ENCODE measurements at places on chromosomes 3 and 15.

- peak; percentile 13 for DNase-seq
These were observed 140.0 kb upstream of the MEF2A start for GRCh38 chr15:99425657-99426301.

DNA sequence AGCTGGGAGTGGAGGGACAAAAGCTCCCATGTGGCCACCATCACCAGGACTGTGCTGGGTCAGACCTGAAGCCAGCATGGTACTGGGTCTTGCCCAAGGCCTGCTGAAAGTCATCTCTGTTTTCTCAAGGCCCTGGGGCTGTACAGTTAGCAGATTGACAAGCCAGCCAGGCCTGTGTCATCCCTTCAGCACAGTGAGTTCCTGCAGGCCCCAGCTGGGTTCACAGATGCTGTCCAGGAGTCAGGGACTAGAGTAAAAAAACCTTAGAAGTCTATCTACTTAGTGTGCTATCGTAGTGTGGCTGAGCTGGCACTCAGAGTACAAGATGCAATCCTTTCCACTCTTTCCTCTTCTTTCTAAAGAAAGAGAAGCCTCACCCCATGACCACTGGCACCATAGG is 246.0 kb upstream of the NAALADL2 start:
- DNase-seq, result no peak

DNA sequence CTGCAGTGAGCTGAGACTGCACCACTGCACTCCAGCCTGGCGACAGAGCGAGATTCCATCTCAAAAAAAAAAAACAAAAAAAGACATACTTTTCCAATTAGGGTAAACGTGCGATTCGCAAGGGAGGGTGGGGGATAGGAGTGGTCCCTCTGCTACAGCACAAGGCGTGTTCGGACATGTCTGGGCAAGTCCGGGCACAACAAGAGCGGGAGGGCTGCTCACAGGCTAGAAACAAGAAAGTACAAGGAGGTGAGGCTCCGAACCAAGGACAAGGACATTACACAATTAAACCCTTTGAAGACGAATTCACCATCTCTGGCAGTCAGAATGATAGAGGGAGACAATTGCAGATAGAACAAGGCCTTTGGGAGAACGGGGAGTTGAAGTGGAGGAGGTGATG is 32.2 kb upstream of the BCL2A1 start:
- DNase-seq, result no peak

- no peak for DNase-seq
These were observed 110.9 kb downstream of the VGLL3 start for GRCh38 chr3:86880066-86880465.

DNA sequence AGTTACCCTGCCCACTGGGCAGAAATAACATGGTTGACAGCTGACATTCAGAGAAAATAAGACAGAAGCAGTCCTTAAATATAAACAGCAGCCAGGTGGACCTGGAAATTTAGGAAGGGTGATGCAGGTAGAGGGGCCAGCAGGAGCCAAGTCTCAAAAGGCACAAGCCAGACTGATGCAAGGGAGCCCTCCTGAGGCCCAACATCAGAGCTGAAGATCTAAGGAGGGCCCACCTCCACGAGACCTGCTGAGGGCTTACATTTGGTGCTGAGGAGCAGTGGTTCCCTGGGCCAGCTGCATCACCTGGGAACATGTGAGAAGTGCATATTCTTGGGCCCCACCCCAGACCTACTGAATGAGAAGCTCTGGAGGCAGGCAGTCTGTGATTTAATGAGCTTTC is 105.5 kb upstream of the TRIM42 start:
- DNase-seq, result no peak
